ENCODE measurements at places on chromosomes 6 and 20.

DNA sequence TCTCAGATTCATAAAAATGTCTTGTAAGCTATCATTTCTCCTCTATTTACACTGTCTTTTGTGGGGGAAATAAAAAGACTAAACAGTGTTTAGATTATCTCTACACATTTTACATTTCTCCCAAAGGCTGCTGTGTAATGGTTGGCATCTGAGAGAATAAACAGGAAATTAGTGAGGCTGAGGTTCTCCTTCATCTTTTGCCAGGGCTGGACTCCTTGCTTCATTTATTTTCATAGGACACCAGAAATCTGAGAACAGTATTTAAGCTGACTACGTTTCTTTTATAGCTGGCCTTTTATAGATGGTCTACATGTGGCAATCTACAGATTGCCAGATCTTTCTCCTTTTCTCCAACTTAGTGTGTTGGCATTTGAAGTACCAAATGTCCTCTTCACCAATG lies 41.5 kb downstream of the PLCB4 start:
- DNase-seq = no peak

DNA sequence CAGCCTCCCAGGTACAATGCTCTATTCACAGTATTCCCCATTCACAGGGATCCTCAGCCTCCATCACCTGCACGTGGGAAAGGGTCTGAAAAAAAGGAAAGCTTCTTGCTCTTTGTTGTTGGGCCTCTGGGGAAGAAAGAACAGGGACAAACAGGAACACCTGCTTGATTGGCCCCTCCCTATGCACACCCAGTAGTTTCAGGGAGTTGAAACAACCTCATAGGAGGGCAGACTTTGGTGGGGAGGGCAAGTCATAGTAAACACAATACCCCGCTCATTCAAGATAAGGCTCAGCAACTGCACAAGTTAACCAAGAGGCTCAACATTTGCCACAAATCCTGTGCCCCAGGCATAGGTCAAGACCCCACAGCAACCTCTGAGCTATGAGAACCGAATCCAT lies 1.7 kb downstream of the GHRH start:
- no peak for DNase-seq

DNA sequence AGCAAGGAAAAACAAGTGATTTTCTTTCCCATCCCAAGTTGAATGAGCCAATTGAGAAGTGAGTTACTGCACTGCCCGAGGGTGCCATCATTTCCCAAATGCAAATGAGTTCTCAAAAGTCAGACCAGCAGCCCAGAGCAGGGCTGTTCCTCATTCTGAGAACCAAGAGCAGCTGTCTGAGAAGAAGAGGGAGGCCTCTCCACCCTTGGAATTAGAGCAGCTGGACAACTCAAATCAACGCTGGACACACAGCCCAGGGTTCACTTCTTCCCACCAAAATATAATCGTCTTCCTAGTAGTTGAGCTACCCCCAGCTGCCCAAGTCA lies 4.6 kb upstream of the PREX1 start:
- DNase-seq = no peak

GRCh38 chr6:90219209-90219985 lies 77.2 kb downstream of the BACH2 start:
- DNase-seq = no peak

- no peak for DNase-seq
These were observed 12.0 kb downstream of the LRP11 start for GRCh38 chr6:149852180-149852579.

GRCh38 chr6:155001482-155001881 lies 6.4 kb downstream of the TIAM2 start:
- no peak for DNase-seq

GRCh38 chr6:42744351-42744893 lies 1.5 kb downstream of the TBCC start:
- no peak for DNase-seq

GRCh38 chr20:31758521-31758920 lies 19.4 kb downstream of the TPX2 start:
- no peak for DNase-seq

GRCh38 chr6:152100183-152100618 lies 292.7 kb downstream of the ESR1 start:
- no peak for DNase-seq

- DNase-seq = no peak
These were observed 12.1 kb downstream of the PRPH2 start for GRCh38 chr6:42710316-42710715.

- DNase-seq = no peak
These were observed 222.5 kb upstream of the LRFN2 start for GRCh38 chr6:40809627-40810026.

DNA sequence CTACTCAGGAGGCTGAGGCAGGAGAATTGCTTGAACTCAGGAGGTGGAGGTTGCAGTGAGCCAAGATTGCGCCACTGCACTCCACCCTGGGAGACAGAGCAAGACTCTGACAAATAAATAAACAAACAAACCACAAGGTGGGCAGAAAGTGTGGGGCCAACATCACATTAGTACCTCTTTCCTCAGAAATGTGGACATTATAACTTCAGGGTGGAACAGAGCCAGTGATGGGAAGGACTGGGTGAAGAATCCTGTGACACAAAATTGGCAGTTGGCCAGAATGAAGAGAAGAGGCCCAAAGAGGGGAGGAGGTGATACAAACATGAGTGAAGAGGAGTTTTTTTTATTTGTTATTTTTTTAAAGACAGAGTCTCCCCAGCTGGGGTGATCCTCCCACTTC lies 50.6 kb downstream of the NUP153 start:
- no peak for DNase-seq

- no peak for DNase-seq
These were observed 30.0 kb downstream of the MYH7B start for GRCh38 chr20:34985461-34986310.

DNA sequence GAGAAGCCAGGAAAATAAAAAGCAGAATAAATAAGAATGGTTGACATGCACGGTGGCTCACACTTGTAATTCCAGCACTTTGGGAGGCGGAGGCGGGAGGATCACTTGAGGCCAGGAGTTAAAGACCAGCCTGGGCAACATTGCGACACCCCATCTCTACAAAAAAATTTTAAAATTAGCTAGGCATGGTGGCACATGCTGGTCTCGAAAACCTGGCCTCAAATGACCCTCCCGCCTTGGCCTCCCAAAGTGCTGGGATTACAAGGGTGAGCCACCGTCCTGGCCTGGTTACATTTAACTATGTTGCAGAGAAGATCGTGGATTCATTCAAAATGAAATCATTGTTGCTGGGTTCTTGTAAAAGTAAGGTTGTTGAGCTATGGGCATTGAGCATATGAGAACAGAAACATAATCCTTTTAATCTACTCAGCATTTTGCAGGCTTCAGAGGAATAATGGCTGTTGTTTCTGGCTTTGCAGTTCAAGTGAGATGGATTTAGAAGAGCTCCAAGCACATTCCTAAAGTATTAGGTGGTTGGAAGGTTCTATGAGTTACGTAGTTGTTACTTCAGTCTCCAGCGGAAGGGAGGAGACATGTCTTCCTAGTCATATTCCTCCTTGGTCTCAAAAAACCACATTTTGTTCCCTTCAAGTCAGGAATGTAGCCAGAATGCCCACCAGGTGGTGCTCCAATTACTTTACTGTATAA lies 45.6 kb upstream of the RAB23 start:
- peak; percentile 14 for DNase-seq

GRCh38 chr6:164133095-164133494 lies 718.6 kb downstream of the QKI start:
- DNase-seq = no peak

GRCh38 chr20:39861381-39861780 lies 827.7 kb downstream of the MAFB start:
- DNase-seq = no peak

- no peak for DNase-seq
These were observed 93.9 kb downstream of the PSMG4 start for GRCh38 chr6:3352678-3353077.

DNA sequence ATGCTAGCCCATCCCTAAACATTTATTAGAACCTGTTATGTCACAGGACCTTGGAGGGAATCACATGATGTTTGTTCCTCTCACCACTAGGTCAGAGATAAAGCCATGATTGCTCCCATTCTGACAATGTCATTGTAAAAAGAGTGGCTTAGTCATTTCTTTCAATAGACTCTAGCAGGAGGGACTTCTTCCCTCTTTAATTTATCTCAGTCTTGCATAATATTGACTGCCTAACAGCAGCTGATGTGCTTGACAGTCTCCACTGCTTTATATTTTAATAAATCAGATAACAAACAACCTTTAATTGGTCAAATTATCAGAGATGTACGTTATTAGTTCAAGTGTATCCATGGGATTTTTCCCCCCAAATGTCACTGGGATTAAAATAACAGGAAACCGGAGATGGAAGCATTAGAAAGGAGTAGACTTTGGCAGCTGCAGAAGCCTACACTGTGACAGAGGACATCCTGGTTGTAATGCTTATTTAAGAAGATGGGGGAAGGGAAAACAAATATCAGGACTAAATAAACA lies 39.6 kb downstream of the LAMA4 start:
- DNase-seq = no peak

- DNase-seq = no peak
These were observed 30.9 kb upstream of the TGM6 start for GRCh38 chr20:2349801-2350200.

DNA sequence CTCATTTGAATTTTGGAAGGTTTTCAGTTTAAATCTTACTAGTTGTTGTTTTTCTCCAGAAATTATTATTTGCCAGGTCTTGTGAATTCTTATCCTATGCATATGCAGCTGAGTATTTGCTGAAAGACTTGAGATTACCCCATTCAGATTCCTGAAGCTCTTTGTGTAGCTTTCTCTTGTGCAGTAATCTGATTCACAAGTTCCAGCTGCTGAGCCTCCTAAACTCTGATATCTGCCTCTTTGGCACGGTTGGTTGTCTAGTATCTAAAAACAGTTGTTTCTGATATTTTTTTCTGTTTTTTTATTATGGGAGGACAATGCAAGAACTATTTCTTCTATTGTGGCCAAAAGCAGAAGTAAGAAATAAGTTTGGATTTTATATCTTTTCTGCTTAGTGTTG lies 863.9 kb upstream of the MANEA start:
- no peak for DNase-seq

DNA sequence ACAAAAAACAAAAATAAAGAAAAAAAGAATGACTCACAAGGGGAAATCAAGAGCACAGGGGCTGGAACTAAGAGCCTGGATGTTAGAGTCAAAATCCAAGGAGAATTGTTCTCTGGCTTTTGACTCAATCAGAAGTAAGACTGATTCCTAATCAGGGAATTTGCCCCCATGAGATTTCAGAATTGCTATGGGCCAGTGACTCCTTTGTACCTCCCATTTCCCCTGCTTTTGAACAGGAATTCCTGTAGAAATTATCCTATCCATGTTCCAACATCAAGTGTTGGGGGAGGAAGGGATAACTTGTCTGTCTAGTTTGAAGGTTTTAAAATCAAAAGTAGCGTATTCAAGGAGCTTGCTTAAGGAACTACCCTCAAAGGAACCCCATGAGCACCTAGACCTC lies 396.7 kb downstream of the CDC5L start:
- no peak for DNase-seq

- DNase-seq = no peak
These were observed 122.0 kb upstream of the BMP5 start for GRCh38 chr6:55997223-55997874.

- no peak for DNase-seq
These were observed 12.9 kb downstream of the LAMA5 start for GRCh38 chr20:62354031-62354808.

DNA sequence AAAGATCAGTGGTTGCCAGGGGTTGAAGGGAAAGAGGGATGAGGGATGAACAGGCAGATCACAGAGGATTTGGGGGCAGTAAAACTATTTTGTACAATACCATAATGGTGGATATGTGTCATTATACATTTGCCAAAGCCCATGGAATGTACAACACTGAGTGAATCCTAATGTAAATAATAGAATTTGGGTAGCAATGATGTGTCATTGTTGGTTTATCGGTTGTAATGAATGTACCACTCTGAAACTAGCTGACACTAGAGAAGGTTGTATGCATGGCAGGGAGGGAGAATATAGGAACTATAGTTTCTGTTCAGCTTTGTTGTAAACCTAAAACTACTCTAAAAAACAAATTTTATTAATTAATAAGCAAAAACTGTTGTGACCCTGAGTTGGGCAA lies 17.8 kb upstream of the ASF1A start:
- DNase-seq = no peak

DNA sequence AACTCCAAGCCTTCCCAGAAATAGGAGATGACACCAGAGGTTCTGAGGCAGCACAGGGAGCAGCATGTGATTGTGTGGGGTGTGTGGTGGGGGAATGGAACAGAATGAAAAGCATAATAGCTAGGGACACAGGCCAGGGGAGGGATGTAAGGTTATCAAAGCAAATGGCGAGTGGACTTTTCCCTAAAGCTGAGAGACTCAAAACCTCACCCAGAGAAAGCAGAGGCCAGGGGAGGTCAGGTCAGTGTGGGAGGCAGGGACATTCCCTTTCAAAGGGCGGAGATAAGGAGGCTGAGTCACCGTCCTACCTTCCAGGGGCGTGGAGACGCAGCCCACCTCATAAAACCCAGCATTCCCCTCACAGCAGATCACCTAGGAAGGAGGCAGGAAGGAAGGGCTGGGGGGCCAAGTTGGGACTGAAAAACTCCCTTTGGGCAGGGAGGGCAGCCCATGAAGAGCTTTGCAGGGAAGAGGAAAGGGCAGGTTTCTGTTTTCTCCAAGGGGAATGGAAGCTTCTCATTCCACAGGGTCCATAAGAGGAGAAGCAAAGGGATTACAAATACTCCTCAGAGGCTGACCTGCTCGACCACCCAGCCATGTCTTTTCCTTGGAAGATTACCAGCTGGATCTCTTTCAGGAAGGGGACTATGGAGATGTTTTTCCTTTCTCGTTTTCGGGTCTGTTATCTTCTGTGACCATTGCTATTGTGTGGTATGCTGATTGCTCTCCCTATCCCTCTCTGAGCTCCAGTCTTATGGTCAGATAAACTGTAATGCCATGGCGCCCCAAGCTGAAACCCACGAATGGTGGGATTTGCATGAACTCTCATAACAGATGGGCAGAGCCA lies 9.6 kb upstream of the LY6G5C start:
- no peak for DNase-seq

- no peak for DNase-seq
These were observed 130.0 kb upstream of the KCNK16 start for GRCh38 chr6:39452306-39453145.
